ENCODE measurements at places on chromosomes 5 and 9. TPM values are rescaled to one million over a fixed set of nuclear protein-coding genes. Genes with fewer than 3 reads are reported as not detected.
A peak's percentile ranks its signal among the peaks of the same experiment; 100 is the strongest.

DMRT3 gene
- total RNA-seq = not detected

GRCh38 chr9:110255034-110255462 is 1.3 kb downstream of the TXN start:
- no peaks in the 10 kb centered on the region for H3K27me3 ChIP-seq
- peak overlapping the region; percentile 89 for H3K27ac ChIP-seq
- peaks cover 26% of the 10 kb centered on the region for H3K36me3 ChIP-seq
- peaks cover 29% of the 10 kb centered on the region for H3K4me1 ChIP-seq

GRCh38 chr5:151643388-151643787 is 43.3 kb downstream of the SPARC start:
- H3K36me3 ChIP-seq = no peaks in the 10 kb centered on the region
- peaks cover 14% of the 10 kb centered on the region for H3K27me3 ChIP-seq
- H3K27ac ChIP-seq = no peak overlapping the region

DNA sequence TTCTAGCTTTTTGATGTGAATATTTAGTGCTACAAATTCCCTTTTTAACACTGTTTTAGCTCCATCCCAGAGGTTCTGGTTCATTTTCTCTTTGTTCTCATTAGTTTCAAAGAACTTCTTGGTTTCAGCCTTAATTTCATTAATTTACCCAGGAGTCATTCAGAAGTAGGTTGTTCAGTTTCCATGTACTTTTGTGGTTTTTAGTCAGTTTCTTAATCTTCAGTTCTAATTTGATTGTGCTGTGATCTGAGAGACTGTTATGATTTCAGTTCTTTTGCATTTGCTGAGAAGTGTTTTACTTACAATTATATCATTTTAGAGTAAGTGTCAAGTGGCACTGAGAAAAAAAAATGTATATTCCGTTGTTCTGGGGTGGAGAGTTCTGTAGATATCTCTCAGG is 240.1 kb upstream of the RASA1 start:
- H3K27ac ChIP-seq = no peak overlapping the region
- H3K4me3 ChIP-seq = no peak overlapping the region
- H3K27me3 ChIP-seq = peaks cover 11% of the 10 kb centered on the region
- H3K36me3 ChIP-seq = no peaks in the 10 kb centered on the region
- no peaks in the 10 kb centered on the region for H3K4me1 ChIP-seq

GAS1 gene
- 2.3 TPM for total RNA-seq

GRCh38 chr5:95857185-95857945 is 34.8 kb upstream of the GLRX start:
- H3K27ac ChIP-seq = peak overlapping the region; percentile 91
- no peak for DNase-seq
- H3K27me3 ChIP-seq = no peaks in the 10 kb centered on the region
